ENCODE measurements at places on chromosomes 11 and 22. TPM values are rescaled to one million over a fixed set of nuclear protein-coding genes. Genes with fewer than 3 reads are reported as not detected.

UBE2L3 gene
- 27.9 TPM for total RNA-seq

SLN gene
- 2,034 TPM for total RNA-seq

MAPK8IP2 gene
- total RNA-seq, result 1.2 TPM

ABCG4 gene
- total RNA-seq, result 0.31 TPM

BAIAP2L2 gene
- total RNA-seq, result not detected

YPEL1 gene
- total RNA-seq, result 9.1 TPM

GRCh38 chr11:16280256-16280682 is 76.1 kb downstream of the SOX6 start:
- DNase-seq, result peak; percentile 75

DNA sequence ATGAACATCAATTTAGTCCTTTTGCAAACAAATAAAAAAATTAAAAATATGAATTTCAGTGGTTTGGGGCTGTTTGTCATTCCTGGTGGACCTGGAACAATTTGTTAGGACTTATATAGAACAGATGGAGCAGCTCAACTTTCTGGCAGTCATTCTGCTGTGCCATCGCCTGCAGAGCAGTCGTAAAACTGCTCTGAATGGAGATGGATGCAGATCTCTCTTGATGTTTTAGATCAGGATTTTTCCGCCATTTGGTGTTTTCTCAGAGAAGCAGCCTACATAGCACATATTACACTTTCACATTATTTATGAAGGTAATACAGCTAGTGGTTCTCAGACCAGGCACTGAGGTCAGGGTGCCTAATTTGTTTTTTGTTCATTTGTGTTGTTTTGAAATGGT is 31.8 kb upstream of the HSPA8 start:
- DNase-seq, result no peak

DNA sequence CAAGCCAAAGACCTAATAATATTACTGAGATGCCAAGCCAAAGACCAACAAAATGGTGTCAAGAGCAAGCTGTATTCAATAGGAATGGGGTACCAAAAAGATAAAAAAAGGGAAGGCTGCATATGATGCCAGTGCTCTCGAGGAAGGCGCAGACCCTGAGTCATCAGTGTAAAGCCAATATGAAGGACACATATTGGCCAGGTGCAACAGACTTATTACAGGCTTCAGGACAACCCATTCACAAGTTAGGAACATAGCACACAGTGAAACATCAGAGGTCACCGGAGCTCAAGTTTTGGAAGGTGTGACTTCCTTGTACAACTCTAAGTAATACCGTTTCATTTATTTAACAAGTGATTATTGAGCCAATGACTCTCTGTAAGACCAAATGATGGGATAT is 58.1 kb downstream of the AMBRA1 start:
- no peak for DNase-seq

GRCh38 chr11:126892756-126893155 is 107.8 kb downstream of the KIRREL3 start:
- peak; percentile 73 for DNase-seq

- DNase-seq, result no peak
These were observed 371.8 kb upstream of the CHORDC1 start for GRCh38 chr11:90594658-90595057.

GRCh38 chr11:2149460-2149859 is 10.3 kb upstream of the IGF2 start:
- peak; percentile 89 for DNase-seq

DNA sequence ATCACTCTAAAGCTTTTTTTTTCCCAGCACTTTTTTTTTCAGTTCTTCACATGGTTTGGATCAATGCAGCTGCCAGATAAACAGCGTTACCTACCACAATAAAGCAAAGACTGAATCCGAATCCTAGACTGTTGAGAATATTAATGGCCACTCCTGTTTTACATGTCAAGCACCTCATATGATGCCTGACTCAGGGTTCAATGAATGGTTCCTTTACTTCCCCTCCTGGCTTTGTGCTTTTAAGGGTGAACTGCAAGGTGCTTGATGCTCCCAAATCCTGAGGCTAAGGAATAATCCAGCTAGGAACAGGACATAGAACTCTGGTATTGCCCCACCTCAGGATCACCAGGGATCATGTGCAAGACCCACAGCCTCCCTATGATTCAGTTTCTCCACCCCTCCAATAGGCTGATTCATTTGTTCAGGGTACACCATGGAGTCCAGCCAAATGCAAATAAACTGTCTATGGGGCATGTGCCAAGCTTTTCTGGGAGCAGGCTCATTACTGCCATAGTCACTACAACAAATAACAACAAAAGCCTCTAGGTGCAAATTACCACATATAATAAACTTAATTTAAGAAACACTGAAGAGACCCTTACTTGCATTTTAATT is 104.3 kb downstream of the GAB2 start:
- DNase-seq, result no peak

- DNase-seq, result no peak
These were observed 82.6 kb upstream of the LMO1 start for GRCh38 chr11:8346157-8346755.

DNA sequence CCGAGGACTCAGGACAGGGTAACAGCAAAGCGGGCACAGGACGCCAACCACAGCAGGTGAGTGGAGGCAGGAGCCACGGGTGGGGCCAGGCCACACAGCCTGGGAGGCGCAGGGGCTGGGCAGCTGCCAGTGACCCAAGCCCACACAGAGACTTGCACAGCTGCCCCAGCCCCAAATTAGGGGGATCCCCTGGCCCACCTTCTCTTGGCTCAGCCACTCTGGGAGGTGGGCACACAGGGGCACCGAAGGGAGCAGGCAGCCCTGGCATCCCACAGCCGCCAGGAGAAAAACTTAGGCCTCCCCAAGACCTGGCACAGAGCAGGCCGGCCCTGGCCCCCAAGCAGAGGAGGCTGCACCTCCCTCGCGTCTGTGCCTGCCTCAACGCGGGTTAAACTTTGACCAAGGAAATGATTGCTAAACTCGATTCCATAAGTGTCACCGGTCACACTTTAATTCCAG is at the start of gene SLC22A12:
SLC22A12 (plus strand) TSS at position 458 of the 459 bp plus-strand sequence. CDS start 337 bp downstream, outside the sequence.
- DNase-seq, result no peak

DNA sequence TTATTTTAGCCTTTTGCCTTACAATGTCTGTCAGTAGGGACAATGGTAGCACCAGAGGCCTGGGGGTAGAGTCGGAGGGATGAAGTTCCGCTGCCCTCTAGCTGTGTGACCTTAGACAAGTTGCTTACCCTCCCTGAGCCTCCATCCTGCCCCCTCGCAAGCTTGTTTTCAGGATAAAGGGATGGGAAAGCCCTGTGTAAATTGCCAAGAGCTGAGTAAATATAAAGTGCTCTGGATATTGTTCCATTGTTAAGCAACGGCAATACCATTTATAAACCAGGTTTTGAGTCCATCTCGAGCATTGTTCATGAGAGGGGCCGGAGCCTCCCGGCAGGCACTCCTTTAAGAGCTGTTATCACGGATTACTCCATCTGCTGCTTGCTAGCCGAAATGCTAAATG is 72.9 kb downstream of the ZBTB16 start:
- DNase-seq, result no peak

GRCh38 chr22:17954200-17954859 is 70.0 kb downstream of the MICAL3 start:
- no peak for DNase-seq

DNA sequence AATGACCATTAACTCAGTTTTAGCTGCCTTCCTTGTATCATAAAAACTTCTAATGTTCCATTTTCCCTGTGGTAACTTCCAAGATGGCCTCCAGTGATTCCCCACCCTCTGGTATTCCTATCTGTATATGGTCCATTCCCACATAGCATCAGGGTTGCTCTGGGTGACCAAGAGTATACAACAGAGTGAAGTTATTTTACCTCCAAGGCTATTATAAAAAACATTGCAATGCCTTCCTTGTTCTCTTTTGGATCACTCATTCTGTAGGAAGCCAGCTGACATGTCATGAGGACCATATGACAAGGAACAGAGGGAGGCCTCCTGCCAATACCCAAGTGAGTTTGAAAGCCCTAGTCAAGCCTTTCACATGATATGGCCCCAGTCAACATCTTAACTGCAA is 30.1 kb downstream of the ZNF280B start:
- DNase-seq, result no peak

DNA sequence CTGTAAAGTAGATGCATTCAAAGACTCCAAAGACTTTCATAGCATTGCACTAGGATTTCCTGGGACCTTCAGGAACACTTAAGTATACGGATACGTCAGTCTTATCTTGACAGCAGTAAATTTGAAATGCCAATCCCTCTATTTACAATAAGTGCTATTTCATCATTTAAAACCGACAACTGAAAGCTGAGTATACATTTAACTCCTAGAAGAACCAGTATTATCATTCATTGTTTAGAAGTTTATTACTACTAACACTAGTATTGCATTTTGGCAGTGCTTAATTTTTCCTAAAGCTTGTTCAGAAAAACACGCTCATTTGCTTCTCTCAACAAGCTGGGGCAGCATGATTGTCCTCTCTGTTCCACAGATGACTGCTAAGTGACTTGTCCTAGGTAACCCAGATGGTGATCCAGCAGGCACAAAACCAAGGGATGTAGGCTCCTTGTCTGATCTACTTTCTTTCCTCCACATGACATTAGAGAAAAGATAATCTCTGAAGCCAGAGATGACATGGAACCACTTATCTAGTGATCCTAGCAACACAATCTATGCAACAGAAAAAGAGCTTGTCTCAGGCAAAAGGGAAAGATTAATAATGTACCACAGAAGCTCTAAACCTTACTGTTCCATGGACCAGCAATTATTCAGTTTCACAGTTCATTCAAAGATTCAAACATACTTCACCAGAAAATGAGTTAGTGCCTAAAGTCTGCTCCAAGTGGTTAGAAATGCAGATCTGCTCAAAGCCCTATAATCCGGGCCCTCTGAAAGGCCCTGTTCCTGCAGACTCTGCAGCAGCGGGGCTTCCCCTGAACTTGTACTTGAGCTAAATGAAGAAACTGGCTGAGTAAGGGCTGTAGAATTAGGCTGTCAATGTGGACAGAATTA is 5.2 kb downstream of the MAML2 start:
- DNase-seq, result peak; percentile 43

- no peak for DNase-seq
These were observed 64.8 kb upstream of the SPON1 start for GRCh38 chr11:13897646-13898276.

- DNase-seq, result no peak
These were observed 303.4 kb upstream of the SYN3 start for GRCh38 chr22:33361581-33361980.

DNA sequence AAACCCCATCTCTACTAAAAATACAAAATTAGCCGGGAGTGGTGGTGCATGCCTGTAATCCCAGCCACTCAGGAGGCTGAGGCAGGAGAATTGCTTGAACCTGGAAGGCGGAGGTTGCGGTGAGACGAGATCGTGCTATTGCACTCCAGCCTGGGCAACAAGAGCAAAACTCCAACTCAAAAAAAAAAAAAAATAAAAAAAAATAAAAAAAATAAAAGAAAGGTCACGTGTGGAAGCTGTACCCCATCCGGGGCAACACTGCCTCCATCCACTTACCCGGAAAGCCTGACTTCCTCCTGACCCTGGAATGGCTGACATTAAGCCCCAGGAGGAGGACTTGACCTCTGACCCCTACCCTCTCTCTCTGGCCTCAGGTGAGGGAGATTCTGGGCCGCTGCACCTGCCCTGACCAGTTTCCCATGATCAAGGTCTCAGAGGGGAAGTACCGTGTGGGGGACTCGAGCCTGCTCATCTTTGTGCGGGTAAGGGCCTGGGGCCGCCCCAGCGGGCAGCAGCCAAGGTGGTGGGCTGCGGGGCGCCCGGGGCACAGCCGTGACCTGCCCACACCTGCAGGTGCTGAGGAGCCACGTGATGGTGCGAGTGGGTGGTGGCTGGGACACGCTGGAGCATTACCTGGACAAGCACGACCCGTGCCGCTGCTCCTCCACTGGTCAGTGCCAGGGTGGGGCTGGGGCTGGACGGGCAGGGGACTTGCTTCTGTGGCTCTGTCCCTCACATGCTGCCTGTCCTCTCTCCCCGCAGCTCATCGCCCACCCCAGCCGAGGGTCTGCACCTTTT is 3.8 kb downstream of the GAS2L1 start:
- no peak for DNase-seq

GRCh38 chr22:28498044-28498443 is 181.6 kb downstream of the TTC28 start:
- DNase-seq, result no peak

Data from tongue (tissue), 3 donors.